ENCODE measurements at places on chromosomes 7 and 10. TPM values are rescaled to one million over a fixed set of nuclear protein-coding genes. Genes with fewer than 3 reads are reported as not detected.

- no peak for DNase-seq
- no peaks in the 10 kb centered on the region for H3K36me3 ChIP-seq
- peak overlapping the region; percentile 0 for H3K27ac ChIP-seq
- H3K27me3 ChIP-seq: no peaks in the 10 kb centered on the region
Measured at GRCh38 chr7:111029141-111029572, 61.8 kb upstream of the LRRN3 start.

Gene HOXA9
- 11.1 TPM for total RNA-seq

DNA sequence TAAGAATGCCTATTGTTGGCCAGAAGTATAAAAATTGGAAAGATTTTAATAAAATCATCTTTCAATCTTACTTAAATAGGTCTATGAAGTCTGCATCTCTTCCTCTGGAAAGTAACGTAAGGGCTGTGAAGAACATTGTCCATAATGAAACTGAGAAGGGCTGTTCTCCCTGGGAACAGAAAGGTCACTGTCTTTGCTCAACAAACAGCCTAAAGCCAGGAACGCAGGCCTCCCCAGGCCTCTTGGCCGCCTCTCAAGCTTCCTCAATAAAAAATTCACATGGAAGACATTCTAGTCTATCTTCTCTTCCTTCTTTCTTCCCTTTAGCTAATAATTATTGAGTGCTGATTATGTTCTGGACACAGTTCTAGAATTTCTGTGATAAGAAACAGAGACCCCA, 9.1 kb upstream of the IDI2 start:
- H3K4me1 ChIP-seq: no peaks in the 10 kb centered on the region
- no peaks in the 10 kb centered on the region for H3K27me3 ChIP-seq
- H3K27ac ChIP-seq: no peak overlapping the region

- H3K36me3 ChIP-seq: no peaks in the 10 kb centered on the region
- DNase-seq: no peak
- no peak overlapping the region for H3K27ac ChIP-seq
- no peaks in the 10 kb centered on the region for H3K27me3 ChIP-seq
Measured at GRCh38 chr7:130338233-130338632, 6.4 kb upstream of the CPA5 start.

- H3K4me3 ChIP-seq: no peak overlapping the region
- H3K36me3 ChIP-seq: no peaks in the 10 kb centered on the region
- no peak for DNase-seq
- H3K27me3 ChIP-seq: no peaks in the 10 kb centered on the region
- H3K27ac ChIP-seq: no peak overlapping the region
Measured at GRCh38 chr7:10474048-10474447, 499.6 kb upstream of the PHF14 start.

- no peak for DNase-seq
- no peak overlapping the region for H3K4me3 ChIP-seq
- no peaks in the 10 kb centered on the region for H3K4me1 ChIP-seq
- H3K27ac ChIP-seq: no peak overlapping the region
- no peaks in the 10 kb centered on the region for H3K36me3 ChIP-seq
Measured at GRCh38 chr10:117751259-117751658, 208.7 kb downstream of the EMX2 start.
